ENCODE measurements at places on chromosomes 4 and X.
A peak's percentile ranks its signal among the peaks of the same experiment; 100 is the strongest.

DNA sequence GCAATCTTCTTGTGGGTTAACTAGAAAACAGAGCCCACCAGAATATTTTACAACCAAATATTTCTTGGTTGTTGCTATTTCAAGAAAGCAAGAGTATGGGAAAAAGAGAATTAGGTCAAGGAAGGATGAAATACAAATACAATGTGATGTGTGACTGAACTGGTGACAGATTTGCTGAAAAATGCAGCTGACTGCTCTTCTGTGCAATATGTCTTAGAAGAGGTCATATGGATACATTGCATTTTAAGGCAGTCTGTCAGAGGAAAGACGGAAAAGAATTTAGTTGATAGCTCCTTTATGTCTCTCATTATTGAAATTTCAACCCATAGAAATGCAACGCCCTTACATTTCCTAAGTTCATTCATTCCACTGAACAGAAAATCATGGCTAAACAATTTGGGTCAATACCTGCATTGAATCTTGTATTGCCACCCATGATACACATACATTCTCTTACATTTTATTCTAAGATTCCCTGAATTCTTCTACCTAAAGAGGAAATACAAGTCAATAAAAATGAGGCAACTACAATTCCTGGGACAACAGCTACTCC, 423.1 kb downstream of the ADAM29 start:
- DNase-seq: no peak

DNA sequence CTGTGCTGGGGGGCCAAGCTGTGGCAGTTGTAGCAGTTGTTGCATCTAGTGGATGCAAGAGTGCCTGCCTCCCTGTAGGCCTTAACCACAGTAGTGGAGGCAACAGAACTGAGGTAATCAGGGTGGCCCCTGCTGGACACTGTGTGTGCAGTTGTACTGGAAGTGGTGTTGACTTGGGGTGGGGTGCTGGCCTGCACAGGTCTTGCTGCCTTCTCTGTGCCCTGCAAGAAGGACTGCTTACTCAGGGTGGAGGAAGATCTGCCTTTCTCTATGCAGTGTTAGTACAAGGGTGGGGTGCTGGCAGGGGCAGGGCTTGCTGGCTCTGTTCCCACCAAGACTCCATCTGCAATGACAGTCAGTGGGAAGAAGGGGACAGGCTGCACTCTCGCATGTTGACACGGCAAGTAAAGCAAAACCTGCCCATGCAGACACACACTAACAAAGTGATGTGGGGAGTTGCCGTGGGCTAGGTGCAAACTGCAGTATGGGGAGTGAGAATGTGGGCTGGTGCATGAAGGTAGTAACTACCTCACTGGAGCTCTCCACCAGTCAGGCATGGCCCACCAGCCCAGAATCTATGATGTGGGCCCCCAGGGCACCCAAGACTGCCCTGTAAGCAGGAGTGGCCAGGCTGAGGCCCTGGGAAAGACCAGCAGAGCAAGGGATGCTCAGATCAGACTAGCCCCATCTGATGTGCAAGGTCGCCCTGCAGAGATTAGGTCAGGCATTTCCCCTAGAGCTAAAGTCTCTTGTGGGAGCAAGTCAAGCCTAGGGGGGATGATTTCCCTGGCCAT, 594.9 kb downstream of the TECRL start:
- DNase-seq: no peak

DNA sequence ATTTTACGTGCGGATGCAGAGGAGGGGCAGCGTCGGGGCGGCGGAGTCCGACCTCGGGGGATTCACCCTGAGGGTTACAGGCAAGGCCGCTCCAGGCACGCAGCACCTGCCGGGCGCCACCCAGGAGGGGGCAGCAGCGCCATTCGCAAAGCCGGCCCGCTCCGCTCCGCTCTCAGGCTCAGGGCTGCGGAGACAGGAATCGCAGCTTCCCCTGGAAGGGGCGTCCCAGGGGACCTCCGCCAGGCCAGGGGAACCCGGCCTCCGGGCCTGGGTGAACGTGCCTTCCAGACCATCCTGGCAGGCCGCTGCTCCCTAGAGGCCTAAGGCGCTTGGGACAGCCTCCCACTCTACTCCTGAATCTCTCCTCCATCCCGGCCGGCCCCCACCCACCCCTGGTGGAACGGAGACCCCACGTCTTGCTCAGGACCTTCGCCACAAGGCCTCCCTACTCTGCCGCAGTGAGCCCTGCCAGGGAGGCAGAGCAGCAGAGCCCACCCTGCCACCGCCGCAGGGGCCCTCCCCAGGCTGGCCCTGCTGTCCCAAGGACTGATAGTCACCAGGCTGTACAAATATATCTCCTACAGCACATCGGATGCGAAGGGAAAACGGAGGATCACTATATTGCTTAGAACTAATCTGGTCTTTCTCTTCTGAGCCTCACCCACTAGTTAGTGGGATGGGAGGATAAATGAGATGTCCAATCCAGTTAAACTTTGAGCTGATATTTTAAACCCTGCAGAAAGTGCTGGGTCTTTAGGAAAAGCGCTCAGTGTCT, 115.0 kb downstream of the SMIM20 start:
- peak; percentile 66 for DNase-seq

DNA sequence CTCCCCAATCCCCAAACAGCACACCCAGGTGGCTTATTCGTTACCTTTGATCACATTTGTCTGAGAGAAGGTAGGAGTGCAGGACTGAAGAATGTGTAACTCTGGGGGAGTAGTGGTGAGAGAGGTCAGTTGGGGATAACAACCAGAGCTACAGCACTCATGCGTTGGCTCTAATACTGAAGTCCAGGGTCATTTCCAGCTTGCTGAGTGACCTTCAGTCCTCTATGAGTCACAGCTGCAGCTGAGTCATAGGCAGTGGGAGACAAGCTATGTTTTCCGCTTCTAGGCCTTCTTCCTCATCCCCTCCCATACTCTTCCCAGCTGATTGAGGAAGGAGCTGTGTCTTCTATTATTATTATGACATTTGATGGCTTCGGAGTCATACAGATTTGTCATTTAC, 31.6 kb upstream of the CT47C1 start:
- peak; percentile 85 for DNase-seq

DNA sequence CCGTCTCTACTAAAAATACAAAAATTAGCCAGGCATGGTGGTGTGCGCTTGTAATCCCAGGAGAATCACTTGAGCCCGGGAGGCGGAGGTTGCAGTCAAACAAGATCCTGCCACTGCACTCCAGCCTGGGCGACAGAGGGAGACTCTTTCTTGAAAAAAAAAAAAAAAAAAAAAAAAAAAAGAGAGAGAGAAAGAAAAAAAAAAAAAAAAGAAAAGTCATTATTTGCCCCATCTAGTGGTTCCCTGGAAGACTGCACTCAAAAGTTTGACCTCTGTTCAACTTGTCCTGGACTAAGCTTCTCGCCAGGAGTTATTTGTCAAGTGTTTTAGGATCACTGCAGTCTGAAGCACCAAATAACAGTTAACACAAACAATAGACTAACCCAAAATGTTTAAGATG, 45.3 kb upstream of the KCTD8 start:
- DNase-seq: peak; percentile 45

- DNase-seq: peak; percentile 41
These were observed 9.2 kb downstream of the VSIG4 start for GRCh38 chrX:66030505-66031317.

- DNase-seq: no peak
These were observed 25.2 kb upstream of the AP1AR start for GRCh38 chr4:112206431-112206830.

DNA sequence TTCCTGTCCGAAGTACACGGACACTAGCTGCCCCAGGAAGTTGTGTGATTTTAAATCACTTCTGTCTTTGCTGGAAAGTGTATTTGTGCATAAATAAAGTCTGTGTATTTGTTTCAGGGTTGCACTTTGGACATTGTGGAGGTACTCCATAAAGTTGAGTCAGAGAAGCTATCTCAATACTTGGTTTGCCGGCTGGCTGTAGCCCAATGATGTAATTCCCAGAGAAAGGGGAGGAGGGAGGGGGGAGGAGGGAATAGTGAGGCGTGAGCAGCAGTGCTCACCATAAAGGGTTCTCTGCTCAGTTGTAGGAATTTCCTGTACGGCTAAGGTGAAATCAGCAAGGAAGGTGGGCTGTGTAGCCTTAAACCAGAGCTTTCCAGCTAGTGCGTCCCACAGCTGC, 7.5 kb downstream of the APEX2 start:
- DNase-seq: peak; percentile 74

- DNase-seq: no peak
These were observed 796.6 kb upstream of the POU3F4 start for GRCh38 chrX:82711457-82711856.

GRCh38 chr4:172881645-172882044, 287.0 kb upstream of the GALNT7 start:
- no peak for DNase-seq

GRCh38 chr4:113411496-113411938, 350.0 kb downstream of the CAMK2D start:
- DNase-seq: peak; percentile 93

DNA sequence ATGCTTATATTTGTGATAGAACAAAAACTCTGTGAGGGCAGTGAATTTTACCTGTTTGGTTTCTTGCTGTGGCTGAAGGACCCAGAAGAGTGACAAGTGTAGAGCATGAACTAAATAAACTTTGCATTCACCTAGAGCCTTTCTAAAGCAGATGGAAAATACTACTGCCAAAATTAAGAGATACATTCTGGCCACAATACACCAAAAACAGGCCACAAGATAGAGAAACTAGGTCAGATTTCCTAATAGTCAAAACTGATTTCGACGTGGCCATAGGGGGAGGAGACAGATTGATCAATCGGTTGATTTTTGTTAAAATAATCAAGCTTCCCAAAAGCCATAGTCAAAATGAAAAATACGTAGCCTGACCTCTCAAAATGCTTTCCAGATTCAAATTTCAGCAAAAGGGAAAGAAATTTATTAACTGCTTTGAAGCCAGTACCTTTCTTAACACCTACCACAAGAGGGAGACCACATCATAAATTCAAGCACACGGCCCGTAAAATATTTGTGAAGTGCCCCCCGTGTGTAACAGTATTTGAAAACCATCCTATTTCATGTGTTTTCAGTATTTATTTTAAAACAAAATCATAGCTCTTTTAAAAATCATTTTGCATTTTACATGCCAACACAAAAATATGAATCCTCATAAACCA, 132.4 kb downstream of the CORIN start:
- DNase-seq: peak; percentile 35

DNA sequence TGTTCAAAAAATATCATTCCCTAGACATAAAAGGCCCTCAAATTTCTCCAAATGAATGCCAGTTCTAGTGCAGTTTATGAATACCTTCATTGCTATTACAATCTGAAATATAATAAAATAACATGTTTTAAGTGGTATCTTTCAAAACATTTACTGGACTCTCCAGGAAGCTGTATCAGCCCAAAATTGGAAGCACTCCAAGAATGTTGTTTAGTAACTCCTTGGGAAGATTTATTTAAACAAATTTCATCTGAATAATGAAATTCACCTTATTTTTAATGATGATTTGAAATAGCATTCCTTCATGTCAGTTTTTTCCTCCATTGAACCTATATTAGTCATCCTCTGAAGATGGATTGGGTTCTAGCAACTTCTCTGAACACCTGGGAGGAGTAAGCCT, 217.2 kb upstream of the PCDH18 start:
- peak; percentile 82 for DNase-seq

GRCh38 chr4:88860586-88860985, 163.0 kb upstream of the NAP1L5 start:
- DNase-seq: no peak
